MG63 (cell line): ENCODE measurements at places on chromosomes 12 and 14. TPM values are rescaled to one million over a fixed set of nuclear protein-coding genes. Genes with fewer than 3 reads are reported as not detected.

NGDN gene
- 26.9 and 59.9 TPM in 2 replicates for total RNA-seq

PPP4R4 gene
- total RNA-seq: 0.23 TPM in 1 of 2 replicates, not detected in the other

DHRS2 gene
- 1.6 TPM in 1 of 2 replicates, not detected in the other for total RNA-seq

ABCD4 gene
- total RNA-seq: 12.5 and 27.3 TPM in 2 replicates

- no peak for DNase-seq
These were observed 145.9 kb downstream of the PRKCH start for GRCh38 chr14:61467296-61467695.

DNA sequence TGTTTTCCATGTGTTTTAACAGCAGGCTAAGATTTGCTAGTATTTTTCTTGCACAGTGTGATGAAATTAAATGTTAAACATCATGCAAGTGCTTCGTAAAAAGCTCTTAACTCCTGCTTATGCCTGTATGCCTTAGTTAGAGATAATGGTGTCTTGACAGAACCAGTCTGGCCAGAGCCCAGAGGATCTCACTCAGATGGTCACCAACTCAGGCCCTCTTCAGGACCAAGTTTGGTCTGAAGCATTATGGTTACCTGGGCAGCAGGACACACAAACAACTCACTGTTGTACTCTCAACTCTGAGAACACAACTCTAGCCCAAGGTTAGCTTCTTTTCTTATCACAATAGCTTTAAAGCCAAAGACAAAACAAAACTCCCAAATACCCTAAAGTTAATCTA, 115.4 kb downstream of the KIF21A start:
- DNase-seq: no peak

DNA sequence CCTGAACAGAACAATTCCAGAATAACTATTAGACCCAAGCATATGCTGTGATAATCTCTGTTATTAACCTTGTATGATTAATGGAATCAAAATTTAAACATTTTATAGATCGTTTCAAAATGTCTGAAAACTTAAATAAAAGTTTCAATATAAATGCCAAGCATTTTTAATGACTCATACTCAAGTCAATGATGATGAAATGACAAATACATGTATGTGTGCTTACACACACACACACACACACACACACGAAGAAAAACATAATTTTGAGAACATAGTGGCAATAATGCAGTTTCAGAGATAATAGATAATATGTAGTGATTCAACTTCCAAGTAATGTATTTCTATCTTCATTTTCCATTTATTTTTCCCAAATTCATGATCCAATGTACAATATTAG, 384.9 kb upstream of the FOXG1 start:
- no peak for DNase-seq

DNA sequence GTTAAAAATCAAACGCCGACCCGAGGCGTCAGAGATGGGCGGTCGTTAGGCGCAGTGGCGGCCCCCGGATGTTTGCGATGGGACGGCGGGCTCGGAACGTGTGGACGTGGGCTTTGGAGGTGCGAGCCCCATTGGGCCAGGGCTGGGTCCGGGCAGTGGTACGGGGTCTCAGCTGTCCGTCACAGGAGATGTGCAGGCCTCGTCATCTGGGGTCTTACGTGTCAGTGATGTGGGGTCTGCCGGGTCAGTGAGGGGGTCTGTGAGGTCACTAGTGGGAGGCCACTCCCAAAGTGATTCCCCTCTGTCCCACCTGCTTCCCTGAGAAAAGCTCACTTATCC, 21.6 kb upstream of the CHFR start:
- DNase-seq: no peak

DNA sequence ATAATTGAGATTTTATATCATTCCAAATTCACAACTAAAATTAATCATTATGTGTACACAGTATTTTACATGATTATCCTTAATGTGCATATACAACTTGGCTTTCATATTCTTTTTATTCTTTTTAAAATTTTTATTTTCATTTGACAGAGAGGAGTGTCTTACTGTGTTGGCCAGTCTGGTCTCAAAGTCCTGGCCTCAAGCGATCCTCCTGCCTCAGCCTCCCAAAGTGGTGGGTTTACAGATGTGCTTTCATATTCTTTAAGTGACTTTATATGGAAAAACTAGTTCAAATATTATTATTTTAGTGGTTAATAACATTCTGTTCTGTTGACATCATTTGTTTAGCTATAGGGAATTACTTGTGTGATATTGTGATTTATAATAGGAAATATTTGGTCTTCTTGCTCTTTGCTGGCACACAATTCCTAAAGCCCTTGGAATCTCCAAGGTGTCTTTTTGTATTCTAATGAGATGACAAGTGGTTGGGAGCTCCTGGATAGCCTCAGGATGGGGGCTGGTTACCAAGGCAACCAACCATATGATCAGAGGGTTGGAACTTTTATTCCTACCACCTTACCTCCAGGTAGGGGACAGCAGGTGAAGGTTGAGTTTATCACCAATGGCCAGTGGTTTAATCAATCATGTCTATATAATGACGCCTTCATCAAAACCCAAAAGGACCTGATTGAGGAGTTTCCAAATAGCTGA, 16.0 kb upstream of the ZNF410 start:
- DNase-seq: no peak

GRCh38 chr14:90607141-90607540, 209.1 kb downstream of the TTC7B start:
- peak; percentile 23 for DNase-seq

GRCh38 chr12:131340616-131341210, 370.2 kb upstream of the SFSWAP start:
- DNase-seq: no peak
